MCF 10A (cell line): ENCODE measurements at places on chromosomes 13 and 19. TPM values are rescaled to one million over a fixed set of nuclear protein-coding genes. Genes with fewer than 3 reads are reported as not detected.

Gene SCGB2B2
- not detected in 2 replicates for total RNA-seq

Gene ZNF414
- total RNA-seq = 16.3 and 27.2 TPM in 2 replicates

Gene LRG1
- 0.33 and 0.56 TPM in 2 replicates for total RNA-seq

Gene NUCB1
- total RNA-seq = 61.4 and 76.8 TPM in 2 replicates

Gene ZNF253
- 1.4 and 1.8 TPM in 2 replicates for total RNA-seq

Gene ATP4B
- total RNA-seq = not detected in 2 replicates
